ENCODE measurements at places on chromosomes 7 and 10.
A peak's percentile ranks its signal among the peaks of the same experiment; 100 is the strongest.

DNA sequence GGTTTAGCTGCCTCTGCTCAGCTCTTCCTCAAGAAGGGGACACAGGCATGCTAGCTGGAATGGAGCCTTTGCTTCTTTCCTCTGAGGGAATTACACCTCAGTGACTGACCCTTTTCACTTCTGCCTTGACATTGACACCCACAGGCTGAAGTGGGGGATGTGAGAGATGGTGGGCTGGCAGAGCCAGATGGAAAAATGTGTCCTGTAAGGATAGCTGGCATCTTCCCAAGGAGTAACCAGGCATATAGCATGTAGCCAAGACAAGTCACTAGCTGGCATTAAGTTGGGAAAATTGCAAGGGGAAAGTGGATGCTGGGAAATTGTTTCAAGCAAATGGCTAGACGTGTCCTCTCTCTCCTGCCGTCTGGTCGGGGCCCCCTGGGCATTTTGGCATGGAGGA is 19.9 kb downstream of the STMP1 start:
- DNase-seq = no peak

GRCh38 chr10:120999868-121000267 is 148.7 kb downstream of the WDR11 start:
- DNase-seq = no peak

DNA sequence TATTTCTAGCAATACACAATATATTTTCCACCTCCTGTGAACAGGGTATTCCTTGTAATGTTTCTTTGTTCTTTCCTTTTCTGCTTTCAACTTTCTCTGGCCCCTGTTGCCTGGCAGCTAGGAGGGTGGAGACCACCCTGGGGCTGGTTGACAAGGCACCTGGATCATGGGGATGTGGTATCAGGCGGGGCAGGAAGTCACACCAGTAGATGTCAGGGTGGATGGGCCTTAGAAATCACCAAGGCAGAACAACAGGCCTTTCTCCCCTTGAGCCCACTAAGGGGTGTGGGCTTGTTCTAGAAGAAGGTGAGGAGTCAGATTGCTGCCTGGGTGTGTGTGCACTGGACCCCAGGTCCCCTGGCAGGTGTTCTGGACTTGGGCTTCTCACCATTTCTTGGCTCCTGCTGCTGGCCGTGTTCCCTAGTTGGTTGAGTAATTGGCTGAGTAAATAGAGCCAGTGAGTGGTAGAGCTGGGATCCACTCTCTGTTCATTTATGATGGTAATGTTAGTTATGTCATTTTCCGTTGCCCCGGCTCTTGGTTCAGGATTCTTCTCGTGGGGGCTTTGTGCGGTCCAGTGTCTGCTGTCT is 24.9 kb downstream of the ZNF783 start:
- peak; percentile 85 for DNase-seq

- DNase-seq = peak; percentile 23
These were observed 265.1 kb downstream of the HTR7 start for GRCh38 chr10:90592638-90593302.

- DNase-seq = no peak
These were observed 94.9 kb downstream of the OAT start for GRCh38 chr10:124323806-124324205.

GRCh38 chr10:108975459-108976058 is 947.8 kb downstream of the XPNPEP1 start:
- no peak for DNase-seq

DNA sequence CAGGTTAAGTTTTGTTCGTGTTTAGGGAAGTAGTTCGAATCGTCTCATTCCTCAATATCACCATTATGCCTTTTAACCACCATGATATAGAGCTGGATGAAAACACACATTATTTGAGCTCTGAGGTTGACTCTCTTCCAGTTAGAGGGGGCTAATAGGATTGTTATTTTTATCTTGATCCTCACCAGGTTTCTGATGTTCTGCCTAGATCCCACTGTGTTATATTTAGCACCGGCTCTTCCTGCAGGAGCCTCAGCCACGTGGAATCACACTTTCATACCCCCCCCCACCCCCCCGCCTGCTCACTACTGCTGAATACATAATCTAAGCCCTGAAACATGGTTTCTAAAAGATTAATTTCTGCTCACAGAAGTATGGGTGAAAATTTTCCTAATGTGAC is 88.3 kb downstream of the NRCAM start:
- DNase-seq = no peak

- DNase-seq = peak; percentile 35
These were observed 337.7 kb upstream of the NPVF start for GRCh38 chr7:25565949-25566348.

DNA sequence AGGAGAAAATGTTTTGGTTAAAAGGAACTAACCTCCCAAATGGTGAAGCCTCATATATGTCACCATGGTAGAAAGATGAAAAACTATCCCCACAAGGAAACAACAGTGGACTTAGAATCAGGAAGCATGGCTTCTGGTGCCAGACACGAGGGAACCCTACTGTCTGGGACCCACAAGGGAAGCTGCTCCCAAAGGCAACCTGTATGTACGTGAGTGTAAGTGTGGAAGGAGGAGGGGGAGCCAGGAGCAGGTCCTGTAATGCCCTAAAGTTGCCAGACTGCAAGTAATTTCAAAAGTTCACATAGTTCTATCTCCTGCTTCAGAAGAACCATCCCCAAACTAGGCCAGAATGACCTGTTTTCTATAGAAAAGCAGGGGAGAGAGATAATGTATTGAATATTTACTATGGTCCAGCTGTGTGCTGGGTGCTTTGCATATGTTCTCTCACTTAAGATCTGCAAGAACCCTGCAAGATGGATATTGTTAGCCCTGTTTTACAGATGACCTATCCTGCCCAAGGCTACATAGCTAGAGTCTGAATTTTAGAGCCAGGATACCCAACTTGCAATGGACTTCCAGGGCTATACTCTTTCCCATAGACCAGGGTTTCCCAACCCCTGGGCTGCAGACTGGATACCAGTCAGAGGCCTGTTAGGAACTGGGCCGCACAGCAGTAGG is 19.2 kb downstream of the DUSP5 start:
- DNase-seq = no peak

DNA sequence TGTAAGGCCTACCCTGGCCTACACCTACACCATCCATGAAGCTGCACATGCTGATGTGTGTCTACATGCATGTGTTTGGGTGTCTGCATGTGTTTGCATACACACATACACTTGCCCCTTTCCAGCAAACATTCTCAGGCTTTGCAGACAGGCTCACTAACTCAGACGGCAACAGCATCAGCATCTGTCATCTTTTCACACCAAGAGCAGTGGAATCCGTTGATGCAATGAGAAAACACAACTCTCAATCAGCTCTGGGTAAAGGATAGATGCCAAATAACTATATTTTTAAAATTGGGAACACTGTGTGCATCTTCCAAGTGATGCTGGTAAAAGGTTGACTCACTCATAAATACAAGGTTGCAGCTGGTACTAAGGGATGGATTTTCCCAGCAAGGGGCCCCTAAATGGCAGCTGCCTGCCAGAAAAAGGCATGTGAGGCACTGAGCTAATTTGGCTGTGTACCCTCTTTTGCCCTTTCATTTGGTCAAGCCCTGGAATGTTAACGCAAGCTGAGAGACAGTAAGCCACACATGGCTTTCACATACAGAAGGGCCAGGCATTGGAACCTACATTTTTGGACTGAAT is 296.3 kb upstream of the NPSR1 start:
- DNase-seq = no peak

GRCh38 chr10:111874576-111874975 is 309.0 kb downstream of the GPAM start:
- no peak for DNase-seq

DNA sequence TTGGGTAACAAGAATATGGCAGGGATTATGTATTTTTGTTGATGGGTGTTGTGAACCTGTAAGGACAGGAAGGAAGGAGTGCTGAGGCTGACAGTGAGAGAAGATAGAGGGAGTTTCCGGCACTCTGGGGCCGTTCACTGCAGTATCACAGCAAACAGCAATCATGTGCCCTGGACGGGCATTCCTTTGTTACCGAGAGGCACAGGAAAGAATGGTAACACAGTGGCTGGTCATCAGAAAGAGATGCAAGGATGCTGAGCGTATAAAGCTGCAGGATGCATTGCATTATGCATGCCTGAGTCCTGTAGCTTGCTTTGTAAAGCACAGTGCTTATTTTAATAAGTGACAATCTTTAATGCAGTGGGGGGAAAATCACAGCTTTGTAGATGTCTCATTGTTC is 286.8 kb downstream of the RPS24 start:
- DNase-seq = no peak

DNA sequence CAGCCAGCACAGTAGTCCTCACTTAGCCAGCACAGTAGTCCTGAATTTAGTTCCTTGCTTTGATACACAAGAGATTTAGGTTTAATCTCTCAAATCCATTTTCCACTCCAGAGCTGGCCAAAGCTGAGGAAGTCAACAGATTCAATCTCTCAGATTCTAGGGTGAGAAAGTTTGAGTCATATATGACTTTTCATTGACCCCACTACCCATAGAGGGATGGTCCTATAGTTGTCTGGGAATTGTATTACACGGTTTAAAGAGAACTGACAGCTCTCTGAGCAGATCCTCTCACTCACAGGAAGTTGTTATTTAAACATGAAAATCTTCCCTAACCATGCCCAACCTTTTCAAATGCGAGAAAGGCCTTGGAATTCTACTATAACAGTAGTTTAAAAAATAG is 641.8 kb upstream of the SEMA3D start:
- no peak for DNase-seq

DNA sequence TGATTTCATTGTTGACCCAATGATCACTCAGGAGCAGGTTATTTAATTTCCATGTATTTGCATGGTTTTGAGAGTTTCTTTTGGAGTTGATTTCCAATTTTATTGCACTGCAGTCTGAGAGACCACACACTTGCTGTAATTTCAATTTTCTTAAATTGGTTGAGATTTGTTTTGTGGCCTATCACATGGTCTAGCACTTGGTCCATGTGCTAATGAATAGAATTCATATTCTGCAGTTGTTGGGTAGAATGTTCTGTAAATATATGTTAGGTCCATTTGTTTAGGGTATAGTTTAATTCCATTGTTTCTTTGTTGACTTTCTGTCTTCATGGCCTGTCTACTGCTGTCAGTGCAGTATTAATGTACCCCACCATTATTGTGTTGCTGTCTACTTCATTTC is 36.3 kb upstream of the PPP1R9A start:
- DNase-seq = no peak

DNA sequence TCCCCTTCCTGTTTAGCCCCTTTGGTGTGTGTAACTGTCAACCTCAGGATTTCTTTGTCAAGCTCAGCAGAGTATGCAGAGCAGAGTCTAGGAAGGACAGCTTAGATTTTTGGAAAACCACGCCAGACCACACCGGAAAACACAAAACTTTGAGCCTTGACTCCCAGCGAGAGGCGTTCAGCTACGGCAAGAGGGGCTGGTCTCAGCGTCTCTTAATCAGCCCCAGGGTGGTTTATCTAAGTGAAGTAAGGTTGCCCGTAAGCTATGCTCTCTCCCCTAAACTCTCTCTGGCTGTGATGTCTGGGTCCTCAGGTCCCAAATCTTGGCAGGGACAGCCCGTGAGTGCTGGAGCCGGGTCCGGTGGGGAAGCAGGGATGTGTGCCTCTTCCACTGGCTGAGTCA is 230.9 kb downstream of the KLF6 start:
- no peak for DNase-seq

DNA sequence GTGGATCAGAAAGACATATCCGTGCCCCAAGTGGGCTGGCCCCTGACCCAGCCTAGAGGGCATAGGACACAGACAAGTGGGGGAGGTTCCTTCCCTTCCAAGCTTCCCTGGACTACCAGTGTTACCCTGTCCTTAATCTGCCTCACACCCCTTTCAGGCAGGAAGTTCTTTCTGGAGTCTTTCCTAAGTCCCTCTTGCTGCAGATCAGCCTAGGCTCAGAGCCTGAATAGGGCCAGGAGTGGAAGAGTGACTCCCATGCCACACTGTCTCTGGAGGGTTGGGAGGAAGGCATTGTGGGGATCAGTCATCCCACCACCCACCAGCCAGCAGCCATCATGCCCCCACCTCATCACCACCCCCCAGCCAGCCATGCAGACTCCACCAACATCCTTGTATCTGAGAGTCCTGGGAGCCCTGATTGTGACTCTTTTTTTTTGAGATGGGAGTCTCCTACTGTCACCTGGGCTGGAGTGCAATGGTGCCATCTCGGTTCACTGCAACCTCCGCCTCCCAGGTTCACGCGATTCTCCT is 22.6 kb downstream of the POLL start:
- DNase-seq = no peak

- no peak for DNase-seq
These were observed 151.1 kb upstream of the MKI67 start for GRCh38 chr10:128277267-128277840.

DNA sequence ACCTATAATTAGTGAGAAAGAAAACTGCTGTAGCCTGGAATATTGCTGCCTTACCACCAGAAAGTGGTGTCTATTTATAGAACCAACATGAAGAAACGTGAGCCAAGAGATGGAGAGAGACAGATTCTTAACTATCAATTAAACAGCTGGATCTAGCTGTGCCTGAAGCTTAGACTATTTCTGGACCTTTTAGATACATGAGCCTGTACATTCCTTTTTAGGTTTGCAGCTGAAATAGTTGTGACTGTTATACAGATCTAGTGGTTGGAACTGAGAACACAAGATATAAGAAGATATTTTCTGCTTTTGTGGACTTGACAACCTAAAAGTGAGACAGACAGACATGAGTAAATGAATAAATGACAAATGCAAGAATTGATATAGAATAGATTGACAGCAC is 73.4 kb downstream of the CDK14 start:
- DNase-seq = no peak

GRCh38 chr7:1523208-1523607 is 7.3 kb upstream of the MAFK start:
- DNase-seq = no peak

- DNase-seq = no peak
These were observed 58.3 kb downstream of the VCL start for GRCh38 chr10:74056050-74056818.

DNA sequence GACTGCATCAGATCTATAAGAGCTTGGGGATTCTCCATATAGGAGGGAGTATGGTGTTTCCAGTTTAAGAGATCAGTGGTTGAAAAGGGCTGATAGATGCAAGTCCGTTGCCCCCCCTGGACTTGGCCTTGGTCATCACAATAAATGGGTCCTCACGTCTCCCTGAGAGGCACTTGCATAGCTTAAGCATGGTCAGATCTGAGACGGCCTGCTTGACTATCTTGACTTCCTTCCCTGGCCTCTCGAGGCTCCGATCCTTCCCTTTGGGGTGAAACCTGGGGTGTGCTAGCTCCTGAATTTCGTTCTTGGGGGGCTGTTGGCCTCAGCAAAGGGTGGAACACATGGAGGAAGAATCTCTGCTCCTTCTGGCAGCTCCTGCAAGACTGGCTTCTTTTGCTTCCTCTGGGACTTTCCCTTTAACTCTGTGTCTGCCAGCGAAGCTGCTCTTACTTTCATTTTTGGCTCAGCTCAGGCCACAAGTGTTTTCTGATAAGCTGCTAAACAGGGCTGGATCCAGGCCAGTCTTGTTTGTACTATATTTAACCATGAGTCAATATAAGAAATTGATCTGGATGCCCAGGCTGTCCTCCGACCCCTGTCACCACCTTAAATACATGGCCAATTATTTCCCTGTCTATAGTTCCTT is 11.2 kb upstream of the ZNF485 start:
- no peak for DNase-seq

- no peak for DNase-seq
These were observed 13.9 kb downstream of the FIGNL1 start for GRCh38 chr7:50436133-50436806.

GRCh38 chr10:61543831-61544230 is 90.7 kb upstream of the TMEM26 start:
- DNase-seq = no peak
